ENCODE measurements at places on chromosomes 3 and 15. TPM values are rescaled to one million over a fixed set of nuclear protein-coding genes. Genes with fewer than 3 reads are reported as not detected.
A peak's percentile ranks its signal among the peaks of the same experiment; 100 is the strongest.

TMEM40 gene
- total RNA-seq, result 2.3 TPM

NIT2 gene
- total RNA-seq, result 12.3 TPM

PYGO1 gene
- 6.3 TPM for total RNA-seq

MITF gene
- total RNA-seq, result 47.6 TPM

GRCh38 chr3:177594096-177594495 is 396.8 kb upstream of the TBL1XR1 start:
- no peak overlapping the region for H3K27ac ChIP-seq
- no peak overlapping the region for H3K4me3 ChIP-seq
- DNase-seq, result no peak
- no peaks in the 10 kb centered on the region for H3K27me3 ChIP-seq

SENP8 gene
- total RNA-seq, result 1.9 TPM

GPX1 gene
- 276 TPM for total RNA-seq

- H3K27ac ChIP-seq, result no peak overlapping the region
- H3K4me3 ChIP-seq, result no peak overlapping the region
- H3K4me1 ChIP-seq, result no peaks in the 10 kb centered on the region
- H3K36me3 ChIP-seq, result no peaks in the 10 kb centered on the region
- DNase-seq, result no peak
- H3K27me3 ChIP-seq, result no peaks in the 10 kb centered on the region
Observed at GRCh38 chr3:188510366-188510765, 356.4 kb downstream of the LPP start.

- H3K4me1 ChIP-seq, result peaks cover 43% of the 10 kb centered on the region
- peak overlapping the region; percentile 43 for H3K27ac ChIP-seq
- H3K4me3 ChIP-seq, result no peak overlapping the region
- DNase-seq, result no peak
Observed at GRCh38 chr3:188396900-188397299, 242.9 kb downstream of the LPP start.

- H3K27me3 ChIP-seq, result no peaks in the 10 kb centered on the region
- no peaks in the 10 kb centered on the region for H3K4me1 ChIP-seq
- DNase-seq, result no peak
- H3K27ac ChIP-seq, result no peak overlapping the region
Observed at GRCh38 chr3:187120326-187120725, 19.0 kb downstream of the RPL39L start.

- peaks cover 16% of the 10 kb centered on the region for H3K4me1 ChIP-seq
- DNase-seq, result no peak
- H3K27ac ChIP-seq, result no peak overlapping the region
- peaks cover 17% of the 10 kb centered on the region for H3K36me3 ChIP-seq
- H3K27me3 ChIP-seq, result no peaks in the 10 kb centered on the region
Observed at GRCh38 chr3:37505415-37505814, 331.0 kb upstream of the LRRFIP2 start.

DNA sequence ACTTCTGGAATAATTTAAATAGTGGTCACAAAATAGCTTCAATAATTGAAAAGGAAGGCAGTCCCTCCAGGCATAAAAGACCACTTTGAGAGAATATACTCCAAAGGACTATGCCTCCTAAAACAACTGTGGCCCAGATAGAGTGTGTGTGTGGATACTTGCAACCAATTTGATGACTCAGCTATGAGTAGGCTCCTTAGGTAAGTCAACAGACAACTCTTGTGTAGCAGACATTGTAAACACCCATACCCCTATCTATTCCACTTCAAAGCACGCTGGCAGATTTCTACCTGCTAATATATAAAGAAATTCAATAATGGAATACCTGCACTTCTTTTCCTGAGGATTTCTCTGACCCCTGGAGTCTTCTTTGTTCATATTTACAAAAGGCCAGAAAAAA is 254.5 kb downstream of the NEK10 start:
- H3K36me3 ChIP-seq, result no peaks in the 10 kb centered on the region
- H3K27ac ChIP-seq, result no peak overlapping the region
- DNase-seq, result no peak
- H3K27me3 ChIP-seq, result no peaks in the 10 kb centered on the region
- H3K4me3 ChIP-seq, result no peak overlapping the region
- H3K4me1 ChIP-seq, result no peaks in the 10 kb centered on the region

DNA sequence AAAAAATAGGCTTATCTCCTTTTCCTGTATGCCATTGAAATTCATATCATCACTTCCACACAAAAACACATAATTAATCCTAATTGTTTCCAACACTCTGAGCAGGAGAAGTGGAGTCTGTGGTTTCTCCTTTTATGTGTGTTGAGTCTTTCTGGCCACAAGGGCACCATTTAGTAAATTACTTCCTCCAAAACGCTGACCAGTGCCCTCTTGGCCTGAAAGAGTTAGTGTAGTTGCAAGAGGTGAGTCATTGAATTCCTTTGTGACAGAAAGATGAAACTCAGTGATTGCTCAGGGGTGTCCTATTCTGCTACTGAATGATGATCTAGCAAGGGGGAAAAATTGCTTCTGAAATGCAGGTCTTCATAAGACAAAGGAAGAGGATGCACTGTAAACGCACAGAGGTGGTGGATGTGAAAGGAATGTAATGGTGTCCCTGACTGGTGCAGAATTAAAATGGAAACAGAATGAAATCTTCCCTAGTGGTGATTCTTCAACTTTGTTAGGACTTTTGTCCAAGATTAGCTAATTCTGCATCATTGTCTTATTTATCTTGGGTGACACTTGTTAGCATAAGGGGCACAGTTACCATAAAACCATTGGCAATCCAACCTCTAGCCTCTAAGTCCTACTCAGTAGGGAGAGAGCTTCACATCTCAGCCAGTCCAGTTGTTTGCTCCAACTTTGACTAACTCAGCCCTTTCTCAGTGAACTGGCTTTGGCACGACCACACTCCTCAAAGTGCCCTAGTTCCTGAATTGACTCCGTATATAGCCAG is 208.4 kb upstream of the NANOGP8 start:
- no peaks in the 10 kb centered on the region for H3K27me3 ChIP-seq
- H3K4me1 ChIP-seq, result no peaks in the 10 kb centered on the region
- H3K4me3 ChIP-seq, result no peak overlapping the region

LIPC gene
- total RNA-seq, result 0.52 TPM

ZNF660 gene
- 1.1 TPM for total RNA-seq

GRIP2 gene
- total RNA-seq, result 7.1 TPM

GRCh38 chr15:99197856-99198255 is 51.5 kb downstream of the TTC23 start:
- DNase-seq, result no peak
- no peaks in the 10 kb centered on the region for H3K27me3 ChIP-seq
- no peak overlapping the region for H3K27ac ChIP-seq
- no peaks in the 10 kb centered on the region for H3K4me1 ChIP-seq

GRCh38 chr3:99862208-99862607 is 44.5 kb downstream of the CMSS1 start:
- H3K36me3 ChIP-seq, result peaks cover 35% of the 10 kb centered on the region
- H3K27me3 ChIP-seq, result no peaks in the 10 kb centered on the region
- no peak overlapping the region for H3K4me3 ChIP-seq
- H3K27ac ChIP-seq, result peak overlapping the region; percentile 37
- H3K4me1 ChIP-seq, result peaks cover 79% of the 10 kb centered on the region

CRABP1 gene
- not detected for total RNA-seq

DNA sequence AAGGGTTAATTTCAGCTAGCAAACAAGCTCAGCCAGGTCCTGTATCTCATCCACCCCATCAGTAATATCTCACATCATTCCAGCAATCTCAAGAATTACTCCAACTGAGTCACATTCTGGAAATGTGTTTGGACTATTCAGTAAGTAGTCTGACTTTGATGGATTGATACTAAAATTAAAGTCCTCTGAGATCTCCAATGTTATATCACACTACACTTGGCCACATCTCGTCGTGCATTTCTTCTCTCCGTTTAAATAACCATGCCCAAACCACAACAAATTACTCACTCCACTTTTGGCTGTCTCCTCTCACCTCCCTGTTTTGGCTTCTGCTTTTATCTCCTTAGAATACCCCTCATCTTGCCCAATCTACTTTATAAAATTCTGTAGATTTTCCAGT is 292.2 kb downstream of the PYDC2 start:
- DNase-seq, result no peak
- H3K4me1 ChIP-seq, result no peaks in the 10 kb centered on the region
